ENCODE measurements at places on chromosomes 16 and 17.

DNA sequence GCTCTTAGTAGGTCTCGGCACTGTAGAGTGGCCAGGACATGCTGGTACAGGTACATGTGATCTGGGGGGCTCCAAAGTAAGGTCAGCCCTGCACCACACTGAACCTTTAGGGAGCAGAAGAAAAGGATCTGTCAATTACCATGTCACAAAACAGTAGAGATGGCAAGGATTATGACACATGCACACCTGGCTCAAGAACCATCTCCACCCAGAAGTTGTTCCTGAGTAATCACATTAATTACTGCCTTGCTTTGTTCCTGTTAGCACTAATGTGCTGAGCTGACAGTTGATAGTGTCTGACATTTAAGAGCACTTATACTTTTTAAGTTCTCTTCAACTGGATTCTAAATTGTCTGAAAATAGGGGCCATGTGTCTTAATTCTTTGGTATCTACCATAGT lies 9.5 kb downstream of the BLTP2 start:
- DNase-seq = no peak

DNA sequence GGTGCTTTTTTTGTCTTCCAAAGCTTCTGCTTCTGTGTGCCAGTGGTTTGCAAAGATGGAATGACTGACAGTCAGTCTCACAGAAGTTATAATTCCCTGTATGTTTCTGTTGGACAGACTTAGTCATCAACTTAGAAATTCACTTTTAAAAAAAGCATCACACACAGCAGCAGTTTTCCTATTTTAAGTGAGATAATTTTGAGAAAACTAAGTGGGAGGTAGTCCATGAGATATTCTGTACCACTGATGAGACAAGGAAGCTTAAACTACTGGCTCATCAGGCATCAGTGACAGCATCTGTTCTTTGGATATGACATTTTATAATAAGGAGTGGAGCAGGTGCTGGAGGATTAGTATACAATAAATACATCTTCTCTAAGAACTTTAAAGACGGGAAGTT lies 20.0 kb downstream of the CNP start:
- no peak for DNase-seq

DNA sequence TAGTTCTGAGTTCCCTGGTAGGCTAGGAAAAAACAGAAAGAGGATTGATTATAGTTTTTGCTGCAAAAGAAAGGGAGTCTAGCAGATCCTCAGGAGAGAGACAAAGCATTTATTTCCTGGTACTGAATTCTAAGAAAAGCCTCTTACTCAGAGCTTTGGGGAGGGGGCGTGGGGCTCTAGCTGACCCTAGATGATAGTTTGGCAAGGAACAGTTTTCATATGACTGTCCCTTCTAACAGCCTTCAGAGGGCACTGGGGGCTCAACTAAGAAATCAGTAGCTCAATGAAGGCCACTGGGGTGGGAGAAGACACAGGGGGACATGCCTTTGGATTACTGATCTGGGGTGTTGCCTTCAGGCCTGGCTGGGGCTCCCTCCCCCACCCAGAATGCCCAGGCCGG lies 4.0 kb downstream of the CA7 start:
- DNase-seq = no peak

DNA sequence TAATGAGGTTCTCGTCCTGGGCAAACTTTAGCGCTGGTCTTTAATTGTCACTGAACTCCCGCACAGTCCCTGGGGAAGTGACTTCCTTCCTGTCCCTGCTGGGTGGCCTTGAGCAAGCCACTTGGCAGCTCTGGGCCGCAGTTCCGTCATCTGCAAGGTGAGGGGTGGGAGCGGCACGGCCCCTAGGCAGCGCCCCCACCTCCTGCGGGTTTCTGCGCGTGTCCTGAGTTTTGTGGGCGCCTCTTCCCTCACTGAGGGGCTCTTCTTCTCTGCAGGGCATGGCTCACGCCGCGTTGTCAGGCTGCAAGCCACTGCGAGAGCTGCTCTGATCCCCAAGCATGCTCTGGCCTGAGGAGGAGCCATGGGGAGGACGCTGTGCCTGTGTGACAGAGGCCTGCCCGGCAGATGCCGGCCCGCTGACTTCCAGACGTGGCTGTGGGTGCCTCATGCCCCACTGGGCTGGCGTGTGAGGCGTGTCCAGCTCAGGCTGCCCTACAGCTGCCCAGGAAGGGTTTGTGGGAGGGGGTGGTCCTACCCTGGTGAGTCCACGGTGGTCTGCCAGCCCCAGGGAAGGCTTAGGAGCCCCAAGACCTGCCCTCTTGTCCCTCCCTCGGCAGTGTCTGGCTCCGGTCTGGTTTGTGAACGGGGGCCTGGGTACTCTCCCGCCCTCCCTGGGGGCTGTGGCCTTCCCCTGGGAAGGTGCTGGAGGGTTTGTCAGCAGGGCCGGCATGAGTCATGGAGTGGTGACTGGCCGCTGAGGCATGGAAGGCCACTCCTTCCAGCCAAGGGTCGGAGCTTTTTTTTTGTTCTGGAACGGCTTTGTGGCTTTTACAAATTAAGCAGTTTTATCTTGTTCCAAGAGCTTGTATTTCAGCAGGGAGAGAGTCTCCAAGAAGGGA lies 182.0 kb downstream of the SEC14L1 start:
- DNase-seq = peak; percentile 78

DNA sequence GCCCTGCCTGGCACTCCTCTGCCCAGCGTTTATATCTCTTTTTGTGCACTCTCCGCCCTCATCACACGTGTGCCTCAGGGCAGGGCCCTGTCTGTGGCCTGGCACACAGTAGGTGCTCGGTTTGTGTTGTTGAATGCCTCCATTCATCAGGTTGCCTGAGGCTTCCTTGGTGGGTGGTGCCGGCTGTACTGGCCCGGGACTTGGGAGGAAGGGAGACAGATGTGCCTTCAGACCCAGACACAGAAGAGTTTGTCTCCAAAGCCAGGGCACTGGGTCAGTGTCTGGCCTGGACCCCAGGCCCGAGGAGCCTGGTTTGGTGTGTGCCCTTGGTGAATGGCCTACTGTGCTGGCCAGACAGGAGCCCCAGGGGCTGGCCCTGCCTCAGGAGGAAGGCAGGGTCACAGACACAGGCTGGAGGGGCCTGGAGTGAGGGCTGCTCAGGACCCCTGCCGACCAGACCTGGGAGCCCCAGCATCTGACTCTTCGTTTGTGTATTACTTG lies 71.6 kb downstream of the RAI1 start:
- DNase-seq = no peak

- DNase-seq = no peak
These were observed 68.9 kb upstream of the HNF1B start for GRCh38 chr17:37813751-37814150.

Data from K562 (cell line).